ENCODE measurements at places on chromosomes 6 and 20.

- no peak for DNase-seq
Observed at GRCh38 chr6:73200735-73201134, 24.6 kb downstream of the KHDC1L start.

DNA sequence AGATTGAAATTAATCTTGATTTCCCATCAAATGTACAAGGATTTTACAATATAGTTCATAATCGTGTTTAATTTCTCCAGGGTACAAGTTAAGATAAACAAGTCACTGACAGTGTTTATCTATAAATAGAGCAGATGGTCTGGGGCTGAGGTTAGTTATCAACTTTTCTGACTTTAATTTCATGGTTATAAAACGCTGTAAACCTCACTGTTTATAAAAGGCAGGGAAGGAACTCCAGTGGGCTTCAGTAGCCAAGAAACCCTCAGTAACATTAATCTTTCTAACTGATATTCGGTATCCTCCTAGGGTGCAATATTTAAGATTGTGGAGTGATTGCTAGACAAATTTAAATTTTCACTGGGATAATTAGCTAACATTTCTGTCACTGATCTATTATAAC is 68.6 kb downstream of the GFRAL start:
- DNase-seq: no peak

- DNase-seq: no peak
Observed at GRCh38 chr6:110768057-110768456, 47.2 kb downstream of the CDK19 start.

- no peak for DNase-seq
Observed at GRCh38 chr6:132204591-132204990, 196.7 kb downstream of the MOXD1 start.

DNA sequence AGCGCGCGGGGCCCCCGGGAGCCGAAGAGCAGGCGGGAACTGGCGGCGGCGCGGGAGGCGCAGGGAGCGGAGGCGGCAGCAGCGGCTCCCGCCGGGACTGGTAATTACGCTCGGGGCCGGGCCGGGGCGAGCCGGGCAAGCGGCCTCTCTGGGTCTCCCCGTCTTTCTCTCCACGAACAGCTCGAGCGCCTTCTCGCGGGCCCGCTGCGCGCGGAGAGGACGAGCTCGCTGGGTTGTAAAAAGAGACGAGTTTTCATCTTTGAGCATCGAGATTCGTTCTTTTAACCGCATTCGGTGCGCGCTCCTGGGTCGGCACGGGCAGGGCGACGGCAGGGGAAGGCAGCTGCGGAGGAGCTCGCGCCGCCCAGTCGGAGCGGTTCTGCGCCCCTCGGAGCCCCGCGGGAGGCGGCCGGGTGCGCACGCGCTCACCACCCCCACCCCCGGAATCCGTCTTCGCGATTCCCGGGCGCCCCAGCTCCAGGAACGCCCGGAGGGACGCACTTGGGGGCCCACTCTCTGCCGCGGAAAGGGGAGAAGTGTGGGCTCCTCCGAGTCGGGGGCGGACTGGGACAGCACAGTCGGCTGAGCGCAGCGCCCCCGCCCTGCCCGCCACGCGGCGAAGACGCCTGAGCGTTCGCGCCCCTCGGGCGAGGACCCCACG is 38.0 kb downstream of the YTHDF1 start:
- DNase-seq: no peak
